ENCODE measurements at places on chromosomes 6 and 20.

DNA sequence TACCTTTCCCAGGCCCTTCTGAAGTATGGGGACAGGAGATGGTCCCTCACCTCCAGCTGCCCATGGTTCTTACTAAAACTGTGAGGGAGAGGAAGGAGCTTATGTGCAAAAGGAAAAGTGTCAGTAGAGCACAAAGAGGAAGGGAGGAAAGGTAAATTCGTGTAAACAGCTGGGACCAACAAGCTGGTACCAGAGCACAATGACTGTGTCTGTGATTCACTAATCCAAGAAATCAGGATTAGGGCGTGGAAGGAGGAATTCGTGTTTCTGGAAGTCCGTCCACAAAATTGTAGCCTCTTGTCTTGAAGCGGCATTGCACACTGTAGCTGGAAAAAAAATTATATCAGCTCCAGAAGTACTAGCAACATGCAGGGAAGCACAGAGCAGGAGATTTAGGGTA lies 129.0 kb upstream of the RREB1 start:
- no peak for DNase-seq

DNA sequence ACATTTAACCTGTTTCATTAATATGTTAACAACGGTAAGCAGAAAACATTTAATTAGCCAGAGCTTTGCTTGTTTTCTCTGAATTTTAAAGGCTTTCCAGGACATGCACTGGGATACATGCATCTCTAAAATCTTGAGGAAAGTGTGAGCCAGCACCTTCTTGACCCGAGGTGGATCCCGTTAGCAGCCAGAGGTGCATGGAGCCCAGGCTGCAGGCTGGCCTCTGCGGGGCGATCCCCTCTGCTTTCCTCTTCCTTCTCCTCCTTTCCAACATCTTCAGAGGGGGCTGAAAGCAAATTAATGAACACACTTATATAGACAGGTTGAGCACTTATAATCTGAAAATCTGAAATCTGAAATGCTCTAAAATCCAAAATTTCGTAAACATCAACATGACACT lies 128.7 kb upstream of the CST7 start:
- no peak for DNase-seq

- no peak for DNase-seq
Observed at GRCh38 chr6:170206317-170206621, 84.6 kb downstream of the DLL1 start.

DNA sequence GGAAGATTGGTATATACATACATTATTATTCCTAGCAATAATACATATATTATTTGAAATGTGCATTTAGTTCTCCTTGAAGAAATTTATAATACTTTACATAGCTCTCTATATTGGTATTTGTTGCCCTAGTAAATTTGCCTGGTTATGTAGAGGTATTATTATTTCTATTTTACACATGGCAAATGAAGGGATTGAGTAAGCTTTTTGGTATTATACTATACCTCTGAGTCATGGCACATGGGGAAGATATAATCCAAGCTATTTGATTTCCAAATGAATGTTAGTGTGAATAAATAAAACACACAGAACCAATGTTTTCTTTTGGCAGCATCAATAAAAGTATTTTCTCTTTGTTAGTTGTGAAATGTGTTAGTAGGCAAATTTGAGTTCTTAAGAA lies 409.6 kb upstream of the SLC35B3 start:
- no peak for DNase-seq

DNA sequence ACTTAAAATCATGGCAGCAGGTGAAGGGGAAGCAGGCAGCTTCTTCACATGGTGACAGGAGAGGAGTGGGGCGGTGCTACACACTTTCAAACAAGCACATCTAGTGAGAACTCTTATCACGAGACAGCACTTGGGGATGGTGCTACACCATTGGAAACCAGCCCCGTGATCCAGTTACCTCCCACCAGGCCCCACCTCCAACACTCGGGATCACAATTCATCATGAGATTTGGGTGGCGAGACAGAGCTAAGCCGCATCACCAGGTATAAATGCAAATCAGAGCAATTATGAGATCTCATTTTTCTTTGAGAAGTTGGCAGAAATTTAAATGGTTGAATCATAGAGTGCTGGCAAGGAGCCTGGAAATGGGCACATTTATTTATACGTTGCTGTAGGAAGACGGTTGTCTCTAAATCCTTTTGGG lies 31.4 kb downstream of the IGF2R start:
- DNase-seq: no peak

- peak; percentile 18 for DNase-seq
Observed at GRCh38 chr6:143264379-143264778, 186.1 kb downstream of the ADAT2 start.

DNA sequence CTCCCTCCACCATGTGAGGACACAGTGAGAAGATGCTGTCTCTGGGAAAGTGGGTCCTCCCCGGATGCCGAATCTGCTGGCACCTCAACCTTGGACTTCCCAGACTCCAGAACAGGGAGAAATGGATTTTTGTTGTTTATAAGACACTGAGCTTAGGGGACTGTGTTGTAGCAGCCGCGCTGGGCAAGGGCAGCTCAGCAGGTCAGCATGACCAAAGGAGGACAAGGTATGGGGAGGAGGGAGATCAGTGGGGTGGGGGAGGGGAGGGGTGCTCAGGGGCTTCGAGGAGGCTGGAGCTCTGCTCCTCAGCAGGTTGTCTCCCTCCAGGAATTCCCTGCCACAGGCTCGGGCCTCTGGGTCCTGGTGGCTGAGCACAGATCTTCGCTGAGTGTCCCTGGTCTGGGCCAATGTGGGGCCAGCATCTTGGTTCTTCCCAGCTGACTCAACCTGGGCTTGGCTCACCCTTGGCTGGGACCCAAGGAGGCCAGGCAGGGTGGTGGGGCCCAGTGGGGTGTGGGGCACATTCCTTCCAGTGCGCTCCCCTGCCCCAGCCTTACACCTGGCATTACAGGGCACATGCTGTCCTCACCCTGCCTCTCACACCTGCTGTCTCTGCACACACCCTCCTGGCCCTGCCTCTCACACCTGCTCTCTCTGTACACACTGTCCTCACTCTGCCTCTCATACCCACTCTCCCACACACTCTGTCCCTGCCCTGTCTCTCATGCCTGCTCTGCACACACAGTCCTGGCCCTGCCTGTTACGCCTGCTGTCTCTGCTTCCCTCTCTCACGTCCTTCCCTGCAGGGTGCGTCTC lies 107.3 kb downstream of the SYCP2 start:
- peak; percentile 95 for DNase-seq

- no peak for DNase-seq
Observed at GRCh38 chr6:18330548-18331081, 56.5 kb upstream of the RNF144B start.

- peak; percentile 13 for DNase-seq
Observed at GRCh38 chr20:40265825-40266533, 423.1 kb downstream of the MAFB start.

- no peak for DNase-seq
Observed at GRCh38 chr6:128251445-128252340, 268.7 kb downstream of the PTPRK start.

- no peak for DNase-seq
Observed at GRCh38 chr20:24771542-24772061, 177.5 kb upstream of the CST7 start.

GRCh38 chr6:10272591-10272990 lies 142.3 kb downstream of the TFAP2A start:
- DNase-seq: no peak

GRCh38 chr20:363319-364078 lies 16.6 kb downstream of the NRSN2 start:
- DNase-seq: no peak

DNA sequence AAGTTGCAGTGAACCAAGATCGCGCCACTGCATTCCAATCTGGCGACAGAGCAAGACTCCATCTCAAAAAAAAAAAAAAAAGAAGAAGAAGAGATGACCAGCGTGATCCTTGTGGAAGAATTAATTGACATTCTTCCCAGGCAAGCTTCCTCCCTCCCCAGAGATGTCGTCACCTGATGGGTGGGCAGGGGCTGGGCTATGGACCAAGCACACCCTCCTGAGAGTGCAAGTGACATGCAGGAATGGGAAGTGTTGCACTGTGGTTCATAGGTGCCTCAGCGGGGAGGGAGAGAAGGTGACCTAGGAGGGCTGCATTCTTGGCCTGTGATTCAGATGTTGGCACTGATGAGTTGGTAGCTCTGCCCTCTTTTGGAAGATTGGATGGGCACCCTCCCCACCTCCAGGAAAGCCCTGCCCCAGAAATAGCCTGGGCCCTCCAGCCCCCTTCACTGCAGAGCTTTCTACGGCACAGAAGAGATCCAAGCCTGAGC lies 37.8 kb downstream of the TAF8 start:
- no peak for DNase-seq

DNA sequence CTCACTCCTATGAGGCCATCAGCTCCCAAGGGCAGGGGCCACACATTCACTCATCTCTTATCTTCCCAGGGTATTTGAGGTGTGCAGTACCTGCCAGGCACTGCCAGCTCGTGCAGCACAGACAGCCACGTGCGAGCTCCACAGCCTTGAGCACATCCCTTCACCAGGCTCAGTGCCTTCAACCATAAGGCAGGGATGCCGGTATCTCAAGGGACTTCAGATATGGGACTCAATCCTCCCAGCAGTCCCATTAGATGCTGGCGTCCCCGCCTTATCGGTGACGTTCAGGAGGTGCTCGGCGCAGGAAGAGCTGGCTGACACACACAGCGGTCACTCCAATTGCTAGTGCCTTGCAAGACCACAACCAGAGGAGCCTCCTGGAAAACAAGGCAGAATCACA lies 47.0 kb downstream of the EZR start:
- DNase-seq: no peak

GRCh38 chr20:12978126-12978394 lies 30.7 kb upstream of the SPTLC3 start:
- no peak for DNase-seq

DNA sequence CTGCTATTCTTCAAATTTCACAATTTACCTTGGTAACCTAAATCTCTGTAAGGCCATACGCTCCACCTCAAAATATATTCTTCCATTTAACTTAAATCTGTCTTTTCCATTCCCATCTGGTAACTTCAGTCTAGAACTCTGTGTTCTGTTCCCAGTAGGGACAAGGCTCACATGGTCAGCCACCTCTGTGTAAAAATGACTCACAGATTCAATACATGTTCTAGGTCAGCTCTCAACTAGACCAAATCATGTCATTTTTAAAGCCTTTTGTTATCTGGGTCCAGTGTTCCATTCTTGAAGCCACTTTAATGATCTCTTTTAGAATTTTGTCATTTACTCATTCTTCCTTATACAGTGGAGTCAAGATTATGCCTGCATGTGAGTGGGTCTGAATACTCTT lies 315.6 kb upstream of the CITED2 start:
- no peak for DNase-seq

DNA sequence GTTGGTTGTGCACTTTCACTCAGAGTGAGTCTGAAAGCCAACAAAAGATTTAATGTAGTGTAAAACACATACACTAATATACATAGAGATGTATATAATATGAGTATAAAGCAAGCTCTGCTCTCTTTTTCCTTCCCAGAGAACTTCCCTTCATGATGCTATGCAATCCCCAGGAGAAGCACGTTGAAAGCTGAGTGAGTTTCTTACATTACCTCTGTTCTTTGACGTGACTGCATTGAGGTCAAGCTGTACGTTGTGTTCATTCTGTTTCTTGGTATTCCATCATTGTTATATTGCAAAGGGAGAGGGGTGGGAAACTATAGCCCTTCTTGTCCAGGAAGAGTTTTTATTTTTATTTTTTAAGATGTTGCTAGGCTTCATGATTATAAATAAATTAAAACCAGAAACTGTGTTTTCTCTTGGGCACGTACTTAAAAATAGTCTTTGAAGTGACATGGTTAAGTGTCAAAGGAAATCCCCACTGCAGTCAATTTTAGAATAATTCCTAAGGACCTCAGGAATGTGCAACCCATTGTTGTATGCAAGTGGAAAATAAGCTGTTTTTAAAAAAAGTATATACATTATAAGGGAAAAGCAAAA lies 651.0 kb downstream of the CD109 start:
- no peak for DNase-seq

- peak; percentile 77 for DNase-seq
Observed at GRCh38 chr6:125749173-125749864, at the start of gene HEY2. HEY2 (plus strand) TSS chr6:125749632; CDS start chr6:125749777, 145 bp downstream.

DNA sequence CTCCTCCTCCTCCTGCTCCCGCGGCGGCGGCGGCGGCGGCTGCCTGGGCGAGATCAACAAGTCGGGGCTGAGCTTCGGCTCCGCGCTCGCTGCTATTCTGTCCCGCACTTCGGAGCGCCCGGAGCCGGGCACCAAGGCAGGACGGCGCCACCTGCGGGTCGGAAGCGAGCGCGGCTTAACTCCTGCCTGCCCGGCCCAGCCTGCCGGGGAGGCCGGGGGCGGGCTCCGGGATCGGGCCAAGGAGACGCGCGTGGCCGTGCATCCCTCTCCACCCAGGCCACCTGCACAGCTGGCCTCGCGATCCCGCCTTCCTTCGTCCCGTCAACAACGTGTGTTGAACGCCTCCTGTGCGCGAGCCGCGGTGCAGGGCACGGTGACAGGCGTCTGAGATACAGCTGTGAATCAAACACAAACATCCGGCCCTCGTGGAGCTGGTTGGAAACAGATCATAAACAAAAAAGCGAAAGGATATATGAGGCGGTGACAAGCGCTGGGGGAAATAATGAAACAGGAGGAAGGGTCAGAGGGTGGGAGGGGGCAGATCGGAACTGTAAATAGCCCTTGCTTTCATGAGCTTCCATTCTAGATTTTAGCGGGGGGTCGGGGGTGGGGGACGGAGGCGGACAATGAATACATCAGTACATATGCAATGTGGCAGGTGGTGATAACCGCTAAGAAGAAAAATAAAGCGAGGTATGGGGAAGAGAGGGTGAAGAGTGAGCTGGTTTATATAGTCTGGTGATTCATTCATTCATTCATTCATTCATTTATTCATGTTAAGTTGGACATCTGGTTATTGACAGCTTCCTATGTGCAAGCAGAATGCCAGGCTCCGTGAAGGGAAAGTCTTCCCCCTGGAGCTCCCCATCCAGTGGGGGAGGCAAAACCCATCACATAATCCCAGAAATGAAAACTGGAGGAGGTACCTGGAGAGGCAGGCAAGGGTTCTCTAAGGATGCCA lies 2.0 kb upstream of the KCNB1 start:
- DNase-seq: peak; percentile 78
